Right ventricle myocardium superior (tissue), 1 donor: ENCODE measurements at places on chromosomes 7 and 10. TPM values are rescaled to one million over a fixed set of nuclear protein-coding genes. Genes with fewer than 3 reads are reported as not detected.

PTPRN2 gene
- total RNA-seq: 1.2 TPM

SYT15B gene
- total RNA-seq: 0.89 TPM

GRCh38 chr10:62631241-62631640 is 173.3 kb upstream of the ADO start:
- DNase-seq: no peak

SYNPO2L gene
- total RNA-seq: 213 TPM

TSPAN15 gene
- total RNA-seq: 9.5 TPM

GRCh38 chr7:134515569-134516468 is 11.5 kb upstream of the AKR1B10 start:
- DNase-seq: no peak

DNA sequence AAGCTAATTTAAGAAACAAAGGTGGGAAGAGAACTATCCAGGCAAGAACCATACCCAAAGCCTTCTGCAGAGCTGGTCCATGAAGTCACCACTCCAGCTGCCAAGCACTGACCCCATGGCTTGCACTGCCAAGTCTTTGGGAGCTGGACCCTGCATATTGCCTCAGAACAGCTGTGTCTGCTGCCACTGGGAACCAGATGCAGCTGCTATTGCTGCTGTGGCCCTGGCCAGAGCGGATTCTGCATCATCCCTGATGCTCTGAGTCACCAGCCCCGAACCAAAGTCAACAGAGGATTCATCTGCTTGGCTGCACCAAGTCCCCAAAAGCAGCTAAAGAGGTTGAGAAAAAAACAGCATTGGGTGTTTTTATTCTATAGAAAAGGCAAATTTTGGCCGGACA is 39.2 kb upstream of the GSAP start:
- DNase-seq: peak; percentile 62

TYW1B gene
- 3.1 TPM for total RNA-seq

DNA sequence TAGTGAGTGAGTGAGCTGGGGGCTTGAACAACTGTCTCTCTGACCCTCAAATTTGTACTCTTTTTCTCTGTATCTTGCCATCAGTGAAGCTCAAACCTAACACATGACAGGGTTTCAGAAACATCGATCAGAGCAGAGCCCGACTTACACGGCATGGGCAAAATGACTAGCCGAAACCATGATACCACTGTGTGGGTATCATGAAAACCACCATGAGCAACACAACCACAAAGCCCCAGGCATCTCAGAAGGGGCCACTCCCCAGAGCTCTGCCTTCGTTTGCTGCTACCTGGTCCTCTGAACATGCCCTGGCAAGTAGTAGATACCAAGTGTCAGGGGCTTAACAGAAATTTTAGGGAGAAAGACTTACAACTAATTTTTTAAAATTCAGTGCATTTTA is 308.5 kb downstream of the WDR11 start:
- DNase-seq: no peak

- no peak for DNase-seq
Observed at GRCh38 chr7:47405286-47405904, 176.5 kb downstream of the TNS3 start.

- no peak for DNase-seq
Observed at GRCh38 chr7:154440651-154441050, 388.5 kb downstream of the DPP6 start.

DNA sequence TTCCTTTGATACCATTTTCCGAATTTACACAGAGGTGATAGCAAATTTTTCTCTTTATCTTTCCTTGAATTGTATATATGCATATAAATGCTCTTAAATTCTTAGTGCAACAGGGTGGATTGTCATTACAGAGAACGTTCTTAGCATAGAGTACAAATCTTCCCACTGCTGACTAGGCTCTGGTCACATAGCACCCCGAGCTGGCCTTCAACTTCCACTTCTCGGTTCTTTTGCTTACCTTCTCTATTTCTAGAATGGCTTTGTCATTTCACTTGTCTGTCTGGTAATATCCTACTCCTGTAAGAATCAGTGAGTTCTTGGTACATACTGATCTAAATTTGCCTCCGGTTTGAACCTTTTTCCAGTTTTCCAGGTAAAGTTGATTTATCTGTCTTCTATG is 13.4 kb downstream of the ADIRF start:
- no peak for DNase-seq

DNA sequence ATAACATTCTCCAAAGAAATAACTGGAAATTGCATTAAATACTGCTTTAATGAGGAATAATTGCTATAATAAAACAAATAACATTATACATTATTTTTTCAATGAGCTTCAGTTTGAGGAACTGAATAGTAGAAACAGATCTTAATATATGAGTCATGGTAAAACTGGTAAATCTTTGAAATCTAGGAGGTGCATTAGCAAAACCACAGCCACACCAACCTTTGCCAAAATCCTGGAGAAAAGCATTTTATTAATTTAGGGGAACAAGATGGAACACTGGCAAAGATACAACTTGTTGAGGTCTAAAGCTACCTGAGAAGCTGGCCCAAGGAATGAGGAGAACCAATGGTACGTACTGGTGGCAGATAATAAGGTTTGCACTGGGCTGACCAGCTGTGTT is 5.4 kb upstream of the ASL start:
- no peak for DNase-seq

GRCh38 chr7:26599982-26600381 is 264.4 kb downstream of the SKAP2 start:
- DNase-seq: no peak

CALML3 gene
- not detected for total RNA-seq

- no peak for DNase-seq
Observed at GRCh38 chr10:18689498-18689897, 30.3 kb downstream of the ARL5B start.

GIMAP7 gene
- 22.2 TPM for total RNA-seq

- no peak for DNase-seq
Observed at GRCh38 chr10:125398270-125398669, 237.9 kb upstream of the CTBP2 start.

- DNase-seq: peak; percentile 100
Observed at GRCh38 chr7:100538654-100539435, at the start of gene AGFG2. AGFG2 (plus strand) TSS chr7:100539203; CDS start chr7:100539347, 144 bp downstream.

DNA sequence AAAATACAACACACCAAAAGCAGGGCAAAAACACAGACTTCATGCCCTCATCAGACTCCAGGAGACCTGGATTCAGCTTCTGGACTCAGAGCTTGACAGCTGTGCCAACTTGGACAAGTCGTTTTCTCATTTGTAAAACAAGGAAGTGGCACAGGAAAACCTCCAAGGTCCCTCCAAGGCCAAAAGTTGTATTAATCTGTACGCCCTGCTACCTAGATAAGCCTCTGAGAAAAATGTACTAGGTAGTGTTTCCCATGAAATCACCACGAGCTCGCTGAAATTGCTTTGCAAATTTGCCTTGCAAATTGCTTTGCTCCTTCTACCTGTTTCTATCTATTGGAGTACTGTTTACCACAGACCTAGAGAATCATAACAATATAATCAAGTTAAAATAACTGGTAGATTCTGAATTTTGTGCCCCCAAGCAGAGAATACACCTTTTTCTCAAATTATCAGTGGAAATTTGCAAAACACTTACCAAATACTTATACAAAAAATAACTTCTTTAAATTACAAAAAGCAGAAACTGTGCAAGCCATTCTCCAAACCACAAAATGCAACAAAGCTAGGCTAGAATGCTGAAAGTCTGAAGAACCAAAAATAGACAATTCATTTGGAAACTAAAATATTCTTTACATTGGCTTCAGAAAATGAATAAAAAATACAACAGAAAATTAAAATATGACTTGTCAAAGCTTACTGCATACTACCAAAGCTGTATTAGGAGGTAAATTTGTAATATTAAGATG is 158.1 kb upstream of the CHST15 start:
- no peak for DNase-seq

GRCh38 chr10:92573091-92573797 is 649 bp downstream of the IDE start:
- DNase-seq: no peak
